Activated CD8-positive, alpha-beta memory T cell treated with anti-CD3 and anti-CD28 coated beads, Interleukin-2, amount 50 U/mL, for 4 hours (primary cell): ENCODE measurements at places on chromosomes 1 and 21.

DNA sequence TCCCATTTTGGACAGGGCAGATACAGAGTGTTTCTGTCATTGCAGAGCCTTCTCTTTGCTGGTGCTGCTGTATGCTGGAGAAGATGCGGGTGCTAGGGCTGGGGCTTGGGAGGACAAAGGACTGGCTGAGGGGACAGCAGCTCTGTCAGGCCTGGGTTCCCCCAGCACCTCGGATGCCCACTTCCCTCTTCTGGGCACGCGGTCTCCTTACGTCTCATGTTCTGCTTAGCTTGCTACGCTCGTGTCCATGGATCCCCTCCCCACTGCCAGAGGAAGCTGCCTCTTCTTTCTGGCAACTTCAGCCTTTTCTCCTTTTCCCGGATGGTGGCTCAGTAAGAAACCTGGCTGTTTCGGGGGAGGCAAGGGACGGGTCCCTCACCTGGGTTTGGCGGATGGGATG, 75.7 kb downstream of the ARHGEF10L start:
- DNase-seq, result no peak

GRCh38 chr1:228148935-228149405, 760 bp upstream of the GJC2 start:
- DNase-seq, result no peak

GRCh38 chr1:46613661-46614603, 2.7 kb downstream of the MOB3C start:
- no peak for DNase-seq

- DNase-seq, result no peak
Observed at GRCh38 chr1:203516184-203516583, 22.2 kb downstream of the OPTC start.

GRCh38 chr1:187566354-187566753, 737.6 kb downstream of the PLA2G4A start:
- DNase-seq, result no peak

GRCh38 chr1:78275456-78275855, 215.3 kb upstream of the PTGFR start:
- no peak for DNase-seq

DNA sequence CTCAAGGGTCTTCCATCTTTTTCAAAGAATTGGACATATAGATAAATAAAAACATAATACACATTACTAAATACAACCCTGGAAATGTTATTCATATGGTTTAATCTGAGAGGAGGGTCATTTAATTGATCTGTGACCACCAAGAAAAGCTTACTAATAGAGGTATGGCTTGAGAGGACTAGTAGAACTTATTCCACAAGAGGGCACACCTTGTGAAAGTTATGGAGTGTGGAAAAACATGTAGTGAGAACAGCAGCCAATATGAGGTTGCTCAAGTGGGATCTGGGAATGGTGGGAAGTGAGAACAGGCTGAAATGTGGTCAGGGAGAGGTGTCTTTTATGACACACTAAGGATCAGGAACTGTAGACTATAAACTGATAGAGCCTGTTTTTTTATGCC, 973.5 kb upstream of the B3GALT2 start:
- DNase-seq, result no peak

GRCh38 chr1:205843036-205843859, 6.7 kb downstream of the PM20D1 start:
- DNase-seq, result no peak

DNA sequence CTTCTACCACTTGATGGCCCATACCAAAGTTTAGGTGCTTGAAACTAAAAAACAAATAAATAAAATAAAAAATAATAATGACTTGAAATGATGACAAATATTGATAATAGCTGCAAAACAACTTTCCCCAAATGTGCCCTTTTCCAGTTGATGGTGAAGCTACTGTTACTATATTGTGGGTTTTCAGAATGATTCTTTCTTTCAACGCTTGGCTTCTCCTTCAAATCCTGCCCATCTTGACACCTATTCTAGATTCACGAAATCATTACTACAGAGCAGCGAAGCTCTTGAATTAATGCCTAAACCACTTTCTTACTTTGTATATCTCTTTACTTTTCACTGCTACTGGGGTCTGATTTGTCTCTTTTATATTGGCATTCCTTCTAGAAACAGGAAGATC, 9.2 kb upstream of the C1orf141 start:
- no peak for DNase-seq

DNA sequence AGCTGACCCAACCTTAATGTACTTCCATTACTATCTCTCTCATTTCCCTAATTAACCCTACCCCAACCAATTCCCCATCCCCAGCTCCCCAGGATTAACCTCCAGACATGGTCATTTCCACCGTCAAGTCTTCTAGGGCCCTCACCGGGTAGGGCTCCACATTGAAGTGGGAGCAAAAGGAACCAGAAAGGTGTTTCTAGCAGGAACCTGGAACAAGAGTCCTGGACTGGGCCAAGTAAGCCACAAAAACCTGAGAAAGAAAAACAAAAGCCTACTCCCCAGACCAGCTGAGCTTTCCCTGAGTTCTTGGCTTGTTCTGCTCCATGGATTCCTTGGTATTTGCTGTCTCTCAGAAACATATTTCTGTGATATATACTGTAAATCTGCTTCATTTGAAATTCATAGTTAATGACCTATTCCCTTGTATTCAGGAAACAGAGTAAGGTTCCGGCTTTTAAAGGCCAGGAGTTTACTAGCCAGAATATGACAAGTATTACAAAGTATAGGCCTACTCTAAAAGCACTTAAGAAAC, 58.4 kb downstream of the SYF2 start:
- DNase-seq, result no peak

- DNase-seq, result no peak
Observed at GRCh38 chr1:176032040-176032645, 174.9 kb downstream of the COP1 start.

DNA sequence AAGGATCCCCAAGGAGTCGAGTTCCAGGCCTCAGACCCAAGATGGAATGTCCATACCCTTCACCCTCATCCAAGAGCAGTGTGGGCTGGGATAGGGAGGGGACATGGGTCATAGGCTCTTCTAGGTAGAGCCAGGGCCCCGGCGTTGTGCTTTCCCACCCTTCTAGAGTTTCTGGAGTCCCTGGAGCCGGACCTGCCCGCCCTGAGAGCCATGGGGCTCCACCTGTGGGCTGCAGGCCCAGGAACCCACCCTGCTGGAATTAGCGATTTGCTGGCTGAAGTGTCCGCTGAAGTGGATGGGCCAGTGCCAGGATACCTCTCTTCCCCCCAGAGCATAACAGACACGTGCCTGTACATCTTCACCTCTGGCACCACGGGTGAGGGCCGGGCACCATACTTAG, 1.1 kb downstream of the SLC27A3 start:
- no peak for DNase-seq

- no peak for DNase-seq
Observed at GRCh38 chr1:195876792-195877191, 731.4 kb downstream of the KCNT2 start.

GRCh38 chr1:9402717-9403225, 110.1 kb downstream of the SPSB1 start:
- no peak for DNase-seq

GRCh38 chr1:106276871-106277270, 779.6 kb upstream of the PRMT6 start:
- DNase-seq, result no peak

DNA sequence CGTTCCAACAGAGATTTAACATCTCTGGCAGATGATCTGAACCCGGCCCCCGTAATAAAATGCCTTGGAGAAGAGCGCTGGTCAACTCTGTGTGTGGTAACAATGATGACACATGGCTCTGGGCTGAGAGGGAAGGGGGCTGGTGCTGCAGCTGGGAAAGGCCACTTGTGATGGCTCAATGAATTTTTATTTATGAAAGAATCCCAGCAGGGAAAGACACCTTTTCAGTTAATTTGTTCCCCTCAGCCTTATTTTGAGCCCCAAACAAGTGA, 59.4 kb downstream of the SYT6 start:
- DNase-seq, result no peak

- no peak for DNase-seq
Observed at GRCh38 chr1:220198186-220199005, 73.9 kb downstream of the RAB3GAP2 start.

GRCh38 chr1:243968413-243968812, 82.7 kb upstream of the ZBTB18 start:
- DNase-seq, result no peak

DNA sequence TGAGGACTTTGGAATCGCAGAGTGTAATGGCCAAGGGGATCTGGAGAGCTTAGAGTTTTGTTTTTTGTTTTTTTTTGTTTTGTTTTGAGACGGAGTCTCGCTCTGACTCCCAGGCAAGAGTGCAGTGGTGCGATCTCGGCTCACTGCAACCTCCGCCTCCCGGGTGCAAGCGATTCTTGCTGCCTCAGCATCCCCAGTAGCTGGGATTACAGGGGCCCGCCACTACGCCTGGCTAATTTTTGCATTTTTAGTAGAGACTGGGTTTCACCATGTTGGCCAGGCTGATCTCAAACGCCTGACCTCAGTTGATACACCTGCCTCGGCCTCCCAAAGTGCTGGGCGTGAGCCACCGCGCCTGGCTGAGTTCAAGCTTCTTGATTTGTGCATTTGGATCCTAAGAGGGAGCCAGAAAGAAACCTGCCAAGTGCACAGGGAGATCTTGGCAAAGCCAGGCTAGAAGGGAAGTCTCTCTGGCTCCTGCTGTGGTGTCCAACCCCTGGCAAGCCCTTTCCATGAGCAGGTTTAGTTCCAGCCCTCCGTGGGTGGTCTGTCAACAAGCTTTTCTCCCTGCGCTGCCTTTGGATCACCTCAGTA, 852 bp downstream of the FAAH start:
- no peak for DNase-seq

- no peak for DNase-seq
Observed at GRCh38 chr1:243267914-243268653, 12.2 kb downstream of the SDCCAG8 start.

DNA sequence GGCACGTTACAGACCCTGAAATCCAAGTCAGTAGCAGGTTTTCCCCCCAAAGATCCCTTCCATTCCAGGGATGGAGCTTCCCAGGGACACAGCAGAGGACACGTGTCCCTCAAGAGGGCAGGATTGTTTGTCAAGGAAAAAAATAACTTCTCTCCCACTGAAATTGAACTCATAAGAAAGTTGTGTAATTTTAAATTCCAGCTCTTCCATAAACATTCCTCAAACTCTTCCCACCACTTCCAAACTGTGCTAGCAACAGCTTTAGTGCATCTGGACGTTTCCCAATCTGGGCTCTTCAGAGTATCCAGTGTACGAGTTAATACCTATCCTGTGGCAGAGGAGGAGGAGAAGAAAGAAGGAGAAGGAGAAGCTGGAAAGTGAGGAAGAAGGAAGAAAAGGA, 79.6 kb downstream of the PSMG1 start:
- no peak for DNase-seq

- no peak for DNase-seq
Observed at GRCh38 chr21:18913914-18914313, 510.3 kb upstream of the TMPRSS15 start.

DNA sequence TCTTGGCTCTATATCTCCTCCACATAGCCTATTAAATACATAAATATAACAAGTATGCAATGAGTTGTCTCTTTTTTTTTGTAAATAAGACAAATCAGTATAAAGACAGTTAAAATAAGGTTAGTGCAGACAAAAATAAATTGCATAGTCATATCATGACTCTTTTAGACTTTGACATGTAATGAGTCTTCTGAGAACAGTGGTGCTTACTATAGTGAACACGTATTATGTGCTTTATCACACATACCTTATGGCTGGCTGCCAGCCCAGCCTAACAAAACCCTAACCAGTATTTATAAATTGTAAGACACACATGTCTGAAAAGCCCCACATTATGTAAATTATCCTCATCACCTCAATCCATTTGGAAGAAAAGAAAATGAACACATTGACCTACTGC, 29.1 kb upstream of the F13B start:
- no peak for DNase-seq

- DNase-seq, result no peak
Observed at GRCh38 chr1:228011721-228012311, 5.0 kb downstream of the WNT3A start.

DNA sequence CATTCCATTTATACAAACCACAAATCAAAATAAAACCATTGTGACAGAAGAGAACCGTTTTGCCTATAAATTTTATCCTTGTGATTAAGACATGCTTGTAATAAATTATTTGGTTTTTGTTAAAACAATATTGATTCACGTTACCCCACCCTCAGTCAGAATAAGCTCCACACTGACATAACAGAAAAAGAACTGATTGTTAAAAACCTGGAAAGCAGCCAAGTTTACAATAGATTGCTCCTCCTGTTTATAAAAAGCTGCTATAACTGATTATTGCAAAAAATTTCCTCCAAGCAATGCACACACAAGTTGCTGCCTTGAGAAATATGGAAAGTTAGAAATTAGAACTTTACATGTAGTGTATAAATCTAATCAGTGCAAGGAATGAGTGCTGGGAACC, 263.5 kb downstream of the SETD4 start:
- no peak for DNase-seq

DNA sequence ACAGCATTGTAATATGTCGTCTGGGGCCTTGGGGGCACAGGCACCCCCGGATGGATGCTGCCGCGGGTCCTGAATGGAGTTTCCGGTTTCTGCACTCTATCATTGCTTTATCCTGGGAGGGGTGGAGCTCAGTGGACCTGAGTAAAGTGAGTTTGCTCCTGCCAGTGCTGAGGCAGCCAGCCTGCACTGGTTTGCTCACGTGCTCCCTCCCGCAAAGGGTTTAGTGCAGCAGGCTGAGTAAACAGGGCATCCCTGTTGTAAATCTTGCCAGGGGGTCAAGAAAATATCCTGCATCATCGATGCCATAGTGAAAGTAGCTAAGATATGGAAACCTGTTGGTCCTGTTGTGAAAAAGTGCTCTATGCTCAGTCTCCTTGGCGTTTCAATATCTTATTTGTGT, 85.6 kb upstream of the BRINP3 start:
- DNase-seq, result no peak

- DNase-seq, result no peak
Observed at GRCh38 chr21:27043377-27043776, 76.5 kb upstream of the ADAMTS5 start.

DNA sequence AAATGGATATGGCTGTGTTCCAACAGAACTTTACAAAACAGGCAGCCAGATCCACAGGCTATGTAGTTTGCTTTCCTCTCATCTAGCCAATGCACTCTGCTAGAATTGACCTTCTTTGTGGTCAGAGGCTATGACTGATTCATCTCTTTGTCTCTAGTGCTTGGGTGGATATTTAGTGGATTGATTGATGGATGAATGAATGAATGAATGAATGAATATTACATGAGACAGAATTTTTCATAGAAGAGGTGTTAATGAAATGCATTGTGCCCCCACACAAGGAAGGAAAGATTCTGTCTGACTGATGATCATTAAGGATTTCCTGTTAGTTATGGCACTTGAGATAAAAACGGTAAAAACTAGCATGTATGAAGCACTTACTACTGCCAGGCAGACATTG, 50.5 kb upstream of the ZYG11A start:
- DNase-seq, result no peak

- DNase-seq, result no peak
Observed at GRCh38 chr1:201313086-201313485, 29.8 kb downstream of the PKP1 start.

DNA sequence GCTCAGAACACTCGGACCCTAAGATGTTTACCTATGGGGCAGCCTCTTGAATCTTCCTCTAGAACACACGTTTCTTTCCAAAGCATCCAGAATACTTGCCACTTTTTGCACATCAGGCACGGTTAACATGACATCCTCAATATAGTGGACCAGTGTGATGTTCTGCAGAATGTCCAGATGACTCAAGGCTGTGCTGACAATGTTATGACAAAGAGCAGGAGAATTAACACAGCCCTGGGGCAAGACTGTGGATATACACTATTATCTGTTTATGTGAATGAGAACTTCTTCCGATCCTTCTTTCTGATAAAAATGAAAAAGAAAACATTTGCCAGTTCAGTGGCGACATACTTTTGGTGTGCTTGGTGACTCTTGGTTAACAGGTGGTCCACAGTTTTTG, 154.3 kb downstream of the PDE4B start:
- DNase-seq, result no peak
